Transverse colon (tissue), 4 donors: ENCODE measurements at places on chromosomes 7 and 10.

DNA sequence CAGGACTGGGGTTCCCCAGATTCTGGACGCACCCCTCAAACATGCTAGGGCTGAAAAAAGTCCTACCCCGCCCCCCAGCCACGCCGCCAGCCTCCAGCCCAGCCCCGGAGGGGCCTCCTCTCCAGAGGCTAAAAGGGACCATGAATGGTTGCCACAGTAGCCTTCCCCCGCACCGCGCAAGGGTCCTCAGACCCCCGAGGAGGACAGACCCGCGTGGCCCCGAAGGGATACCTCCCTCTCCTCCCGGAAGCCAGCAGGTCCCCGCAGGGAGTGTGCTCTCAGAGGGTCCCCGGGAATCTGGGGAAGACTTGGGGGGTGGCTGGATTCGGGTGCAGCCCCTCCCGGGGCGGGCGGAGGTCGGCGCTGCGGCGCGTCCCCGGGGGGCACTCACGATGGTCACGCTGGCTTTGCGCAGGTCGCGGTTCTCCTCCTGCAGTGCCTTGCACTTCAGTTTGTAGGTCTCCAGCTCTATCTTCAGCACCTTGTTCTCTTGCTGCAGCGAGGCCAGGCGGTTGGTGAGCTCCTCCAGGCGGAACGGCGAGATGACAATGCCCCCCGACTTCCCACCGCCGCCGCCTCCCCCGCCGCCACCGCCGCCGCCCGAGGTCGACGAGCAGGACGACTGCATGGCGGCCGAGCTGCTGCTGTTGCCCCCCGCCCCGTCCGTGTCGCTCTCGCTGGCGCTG lies 482 bp downstream of the CCDC6 start:
- DNase-seq: peak; percentile 19

GRCh38 chr10:43110338-43111071 lies 27.7 kb upstream of the CSGALNACT2 start:
- DNase-seq: peak; percentile 36

DNA sequence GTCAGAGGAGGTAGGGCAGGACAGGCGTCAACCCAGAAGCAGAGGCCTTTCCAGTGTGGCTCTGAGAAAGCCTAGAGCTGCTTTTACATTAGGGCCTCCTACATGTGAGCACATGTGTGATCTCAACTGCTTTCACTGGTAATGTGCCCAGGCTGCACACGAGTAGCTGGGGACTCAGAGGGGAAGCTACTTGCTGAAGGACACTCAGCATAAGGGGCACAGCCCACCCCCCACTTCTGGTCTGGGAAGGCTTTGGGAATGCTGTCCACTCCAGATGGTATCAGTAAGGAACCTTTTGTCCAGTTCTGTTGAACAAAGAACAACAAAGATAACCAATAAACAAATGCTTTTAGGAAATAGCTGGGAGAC lies 18.9 kb downstream of the PRF1 start:
- no peak for DNase-seq

- no peak for DNase-seq
These were observed 75.5 kb downstream of the PAPSS2 start for GRCh38 chr10:87734987-87735827.

DNA sequence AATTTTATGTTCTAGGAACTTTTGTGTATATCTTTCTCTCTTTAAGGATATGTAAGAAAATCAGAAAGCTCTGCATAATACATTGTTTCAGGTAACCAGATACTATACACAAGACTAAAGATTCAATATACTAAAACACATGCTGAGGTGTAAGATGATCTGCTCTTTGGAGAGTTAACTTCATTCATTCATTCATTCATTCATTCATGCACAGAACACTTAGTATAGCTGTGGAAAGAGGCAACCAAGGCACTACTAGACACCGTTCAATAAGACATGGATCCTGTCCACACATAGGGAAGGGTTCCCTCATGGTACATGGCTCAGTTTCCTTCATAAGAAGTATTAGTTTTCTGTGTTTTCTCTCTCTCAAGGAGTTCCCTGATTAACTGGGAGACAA lies 207.6 kb upstream of the AOAH start:
- DNase-seq: no peak

DNA sequence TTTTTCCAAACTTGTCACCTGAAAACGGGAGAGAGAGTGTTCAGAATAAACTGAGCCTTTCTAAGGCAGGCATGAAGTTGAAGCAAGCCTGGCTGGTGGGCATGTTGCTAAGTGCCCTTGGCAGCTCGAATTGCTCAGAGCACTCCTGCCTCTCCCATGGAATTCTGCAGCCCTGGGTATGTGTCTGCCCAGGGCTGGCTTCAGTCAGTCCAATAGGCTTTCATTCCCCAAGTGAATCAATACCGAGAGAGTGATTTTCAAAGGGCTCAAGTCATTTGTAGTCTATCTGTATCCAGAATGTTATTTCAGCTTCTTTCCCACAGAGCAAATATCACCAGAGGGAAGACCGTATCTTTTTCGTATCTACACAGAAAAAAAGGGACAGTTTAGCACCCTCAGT lies 415.5 kb upstream of the COBL start:
- DNase-seq: no peak

DNA sequence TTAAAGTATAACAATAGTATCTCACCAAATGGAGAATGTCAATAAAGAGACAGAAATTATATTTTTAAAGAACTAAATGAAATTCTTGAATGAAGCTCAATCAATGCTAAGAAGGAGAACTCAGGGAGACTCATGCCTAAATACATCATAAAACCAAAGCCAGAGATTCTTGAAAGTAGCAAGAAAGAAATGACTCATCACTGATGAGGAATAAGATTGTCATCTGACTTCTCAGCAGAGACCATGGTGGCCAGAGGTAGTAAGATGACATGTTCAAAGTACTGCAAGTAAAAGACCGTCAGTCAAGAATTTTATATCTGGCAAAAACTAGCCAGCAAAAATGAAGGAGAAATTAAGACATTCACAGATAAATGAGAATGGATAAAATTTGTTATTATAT lies 399.0 kb downstream of the GRID1 start:
- no peak for DNase-seq

DNA sequence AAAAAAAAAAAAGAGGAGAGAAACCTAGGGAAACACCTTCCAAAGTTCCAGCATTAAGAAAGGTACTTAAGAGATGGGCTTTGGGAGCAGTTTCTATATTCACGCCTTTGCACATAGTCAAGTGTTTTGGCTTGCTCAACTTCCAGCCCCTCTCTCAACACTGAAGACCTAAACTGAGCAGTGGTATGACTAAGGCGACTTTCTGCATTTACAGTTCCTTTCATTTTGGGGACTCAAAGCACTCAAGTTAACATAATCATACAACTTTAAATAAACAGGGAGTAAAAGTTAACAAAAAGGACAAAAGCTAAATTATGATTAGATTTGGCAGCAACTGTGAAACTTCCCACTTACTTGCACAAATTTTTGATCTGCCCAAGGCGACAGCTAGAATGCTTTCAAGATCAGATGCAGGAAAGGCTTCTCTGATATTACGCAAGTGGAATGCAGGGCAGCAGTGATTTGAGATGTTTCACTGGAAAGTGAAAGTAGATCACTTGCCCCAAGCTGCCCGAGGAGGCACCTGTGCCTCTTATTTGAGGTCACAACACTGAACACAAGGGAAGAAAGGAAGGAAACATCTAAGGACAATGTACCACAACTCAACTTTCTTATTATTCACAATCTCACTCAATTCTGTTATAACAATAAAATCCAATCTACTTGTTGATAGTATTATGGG lies 199.5 kb downstream of the SKAP2 start:
- DNase-seq: peak; percentile 26

DNA sequence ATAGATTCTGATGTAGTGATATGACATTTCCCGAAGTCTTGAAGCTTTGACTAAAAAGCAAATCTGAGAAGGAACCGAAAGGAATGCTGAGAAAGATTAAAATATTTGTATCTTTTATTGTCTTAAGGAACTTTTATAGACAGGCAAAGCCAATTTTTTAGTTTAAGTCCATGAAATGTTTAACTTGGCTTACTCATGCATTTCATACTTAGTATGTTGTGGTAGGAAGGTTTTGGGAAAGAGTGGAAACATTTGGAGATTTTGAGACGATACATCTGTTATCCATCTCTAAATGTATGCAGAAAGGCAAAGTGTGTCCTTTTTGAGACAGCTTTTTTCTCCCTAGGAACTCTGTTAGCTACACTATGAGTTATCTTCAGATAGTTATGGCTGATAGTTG lies 10.1 kb downstream of the TBC1D12 start:
- DNase-seq: no peak

DNA sequence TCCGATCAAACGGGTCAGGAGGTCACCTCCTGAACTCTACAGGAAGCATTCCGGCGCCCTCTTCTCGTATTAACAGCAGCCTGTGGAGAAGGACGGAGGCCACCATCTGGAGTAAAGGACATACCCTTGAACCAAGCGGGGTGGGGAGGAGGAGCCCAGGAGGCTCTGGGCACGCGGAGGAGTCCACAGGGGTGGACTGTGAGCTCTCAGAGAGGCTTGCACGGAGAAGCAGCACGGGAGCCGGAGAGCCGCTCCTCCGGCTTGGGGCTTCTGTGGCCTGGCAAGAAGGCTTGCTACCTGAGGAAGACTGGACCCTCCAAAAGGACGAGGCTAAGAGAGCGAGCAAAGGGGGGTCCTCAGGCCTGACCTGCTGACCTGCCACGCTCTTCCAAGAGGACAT lies 77.9 kb downstream of the MAD1L1 start:
- no peak for DNase-seq

- no peak for DNase-seq
These were observed 124.4 kb upstream of the ITGB1 start for GRCh38 chr10:33082373-33082895.

- DNase-seq: no peak
These were observed 736.2 kb downstream of the PARD3 start for GRCh38 chr10:34078745-34079470.

DNA sequence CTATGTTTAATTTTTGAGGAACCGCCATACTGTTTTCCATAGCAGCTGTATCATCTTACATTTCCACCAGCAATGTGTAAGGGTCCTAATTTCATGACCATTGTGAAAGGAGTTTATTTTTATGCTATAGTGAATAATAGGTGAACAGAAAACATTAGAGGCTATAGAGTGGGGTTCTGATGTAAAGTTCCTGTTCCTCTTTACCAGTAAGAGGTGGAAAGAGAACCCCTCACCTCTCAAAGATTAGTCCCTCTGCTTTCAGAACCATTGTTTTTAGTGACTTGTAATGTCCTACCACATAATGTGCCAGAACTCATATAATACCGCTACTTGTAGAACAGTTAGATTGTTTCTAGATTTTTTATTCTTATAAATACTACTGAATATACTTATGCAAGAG lies 34.2 kb downstream of the SUFU start:
- no peak for DNase-seq

GRCh38 chr7:30420662-30421061 lies 57.9 kb downstream of the NOD1 start:
- DNase-seq: no peak

DNA sequence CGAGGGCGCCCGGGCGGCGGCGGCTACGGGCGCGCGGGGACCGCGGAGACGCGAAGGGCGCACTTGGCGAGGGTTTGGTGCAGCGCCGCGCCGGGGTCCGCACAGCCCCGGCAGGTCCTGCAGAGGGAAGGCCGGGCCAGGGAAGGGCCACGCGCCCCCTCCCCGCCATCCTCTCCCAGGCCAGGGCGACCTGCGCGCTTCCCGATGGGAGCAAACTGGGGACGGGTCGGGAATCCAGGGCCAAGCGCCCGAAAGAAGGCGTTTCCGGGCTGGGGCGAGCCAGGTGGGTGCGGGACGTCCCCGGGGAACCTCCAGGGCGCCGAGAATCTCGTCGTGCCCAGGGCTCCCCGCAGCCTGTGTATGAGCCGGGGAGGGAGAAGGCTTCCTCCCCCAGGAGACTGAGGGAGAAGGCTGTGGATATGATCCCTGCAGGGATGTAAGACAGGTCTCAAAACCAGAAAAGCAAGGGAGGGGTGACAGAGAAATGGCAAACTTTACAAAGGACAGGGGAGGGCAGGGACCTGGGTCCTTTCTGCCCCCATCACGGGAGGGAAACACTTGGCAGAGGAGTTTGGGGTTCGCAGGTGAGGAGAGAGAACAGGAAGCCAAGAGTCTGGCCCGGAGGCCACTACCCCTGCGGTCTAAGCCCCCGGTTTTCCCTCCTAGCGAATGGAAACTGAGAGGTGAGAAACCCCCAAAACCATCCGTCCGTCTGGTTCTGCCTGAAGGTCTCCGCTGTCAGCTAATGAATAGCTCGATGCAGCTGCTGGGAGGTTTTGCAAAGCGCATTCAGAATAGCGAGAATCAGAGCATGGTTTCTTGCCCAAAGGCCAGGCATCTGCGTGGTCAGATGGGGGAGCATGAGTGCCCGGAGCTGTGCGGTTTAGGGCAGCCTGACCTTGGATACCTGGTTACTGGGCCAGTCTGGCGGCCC lies 674 bp downstream of the AMZ1 start:
- no peak for DNase-seq

DNA sequence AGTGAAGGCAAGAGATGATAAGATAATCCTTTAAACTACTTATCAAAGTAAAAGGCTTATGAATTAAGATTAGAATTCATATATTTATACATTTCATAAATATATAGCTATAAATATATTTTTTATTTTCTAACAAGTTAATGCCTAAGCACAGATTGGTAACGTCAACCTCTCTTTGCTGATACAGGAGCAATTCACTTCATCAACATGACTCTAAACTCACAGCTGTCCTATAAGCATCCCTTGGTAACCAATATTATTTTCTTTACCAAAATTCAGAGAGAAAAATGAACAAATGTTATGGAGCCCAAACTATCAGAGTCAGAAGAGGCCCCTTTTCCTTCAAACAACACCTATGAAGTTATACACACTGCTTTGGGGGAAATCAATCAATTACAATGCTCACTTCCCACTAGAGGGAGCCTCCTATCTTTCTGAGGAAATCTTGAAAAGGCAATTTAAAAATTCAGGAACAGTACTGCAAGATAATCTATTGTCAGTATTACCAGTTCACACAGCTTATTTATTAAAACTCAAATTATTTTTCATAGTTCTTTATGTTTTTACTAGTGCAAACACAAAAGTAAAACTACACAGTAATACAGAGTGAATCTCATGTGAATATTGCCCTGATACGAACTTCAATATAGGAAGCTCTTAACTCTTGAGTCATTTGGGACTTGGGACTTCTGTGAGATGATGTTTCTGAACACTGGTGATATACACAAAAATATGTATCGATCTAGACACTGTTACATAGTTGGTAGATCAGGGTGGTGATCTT lies 51.0 kb upstream of the NOBOX start:
- DNase-seq: no peak

DNA sequence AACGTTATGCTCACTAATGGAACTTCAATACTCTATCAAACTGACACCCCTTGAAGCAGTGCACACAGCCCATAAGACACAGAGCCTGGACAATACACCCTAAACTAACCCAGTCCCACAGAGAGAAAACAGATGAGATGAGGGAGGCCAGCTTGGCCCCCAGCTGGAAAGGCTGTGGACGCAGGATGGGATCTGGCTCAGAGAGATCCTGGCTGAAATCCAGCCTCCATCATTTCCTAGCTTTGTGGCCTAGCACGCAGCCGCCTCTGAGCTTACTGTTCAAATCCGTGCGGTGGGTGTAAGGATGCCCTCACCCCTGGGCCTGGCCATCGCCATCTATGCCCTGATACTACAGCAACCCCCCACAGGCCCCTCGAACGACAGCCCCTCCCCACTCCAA lies 32.7 kb downstream of the SNX8 start:
- no peak for DNase-seq

- DNase-seq: no peak
These were observed 8.7 kb downstream of the DUSP5 start for GRCh38 chr10:110506448-110506847.

- no peak for DNase-seq
These were observed 94.4 kb downstream of the VOPP1 start for GRCh38 chr7:55477781-55478374.
